Trophoblast cell (in vitro differentiated cells and primary cell): ENCODE measurements at places on chromosomes 12 and 14.

- no peak overlapping the region for H3K4me3 ChIP-seq
- H3K27me3 ChIP-seq: no peaks in the 10 kb centered on the region
- DNase-seq: no peak
- H3K27ac ChIP-seq: no peak overlapping the region
- peaks cover 2% of the 10 kb centered on the region for H3K36me3 ChIP-seq
These were observed 11.1 kb downstream of the AQP6 start for GRCh38 chr12:49983892-49984291.

- no peaks in the 10 kb centered on the region for H3K36me3 ChIP-seq
- H3K27me3 ChIP-seq: no peaks in the 10 kb centered on the region
- no peak overlapping the region for H3K4me3 ChIP-seq
- peaks cover 4% of the 10 kb centered on the region for H3K4me1 ChIP-seq
- DNase-seq: no peak
These were observed 29.6 kb upstream of the YAF2 start for GRCh38 chr12:42267413-42268190.

DNA sequence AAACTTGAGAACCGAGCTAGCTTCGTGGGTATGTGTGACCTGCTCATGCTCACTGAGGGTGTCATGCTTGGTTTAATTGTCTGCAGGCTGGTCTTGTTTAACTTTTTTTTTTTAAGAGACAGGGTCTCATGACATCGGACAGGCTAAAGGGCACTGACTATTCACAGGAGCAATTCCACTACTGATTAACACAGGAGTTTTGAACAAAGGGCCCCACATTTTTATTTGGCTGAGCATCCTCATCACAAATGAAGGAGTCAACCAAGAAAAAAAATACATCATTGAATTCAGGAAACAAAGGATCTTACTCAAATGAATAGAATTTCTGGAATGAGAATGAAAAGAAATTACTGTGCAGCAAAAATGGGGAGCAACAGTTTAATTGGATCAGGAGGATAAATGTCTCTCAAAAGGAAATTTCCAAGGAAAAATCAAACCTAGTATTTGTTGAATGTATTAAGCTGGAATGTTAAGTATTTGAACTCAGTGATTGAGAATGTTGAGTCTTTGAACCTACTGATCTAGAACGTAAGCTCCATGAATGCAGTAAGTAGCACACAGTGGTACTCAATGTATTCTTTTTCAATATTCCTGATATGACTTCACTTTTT is 20.8 kb upstream of the PYROXD1 start:
- DNase-seq: no peak
- H3K27me3 ChIP-seq: no peaks in the 10 kb centered on the region
- H3K27ac ChIP-seq: no peak overlapping the region

DNA sequence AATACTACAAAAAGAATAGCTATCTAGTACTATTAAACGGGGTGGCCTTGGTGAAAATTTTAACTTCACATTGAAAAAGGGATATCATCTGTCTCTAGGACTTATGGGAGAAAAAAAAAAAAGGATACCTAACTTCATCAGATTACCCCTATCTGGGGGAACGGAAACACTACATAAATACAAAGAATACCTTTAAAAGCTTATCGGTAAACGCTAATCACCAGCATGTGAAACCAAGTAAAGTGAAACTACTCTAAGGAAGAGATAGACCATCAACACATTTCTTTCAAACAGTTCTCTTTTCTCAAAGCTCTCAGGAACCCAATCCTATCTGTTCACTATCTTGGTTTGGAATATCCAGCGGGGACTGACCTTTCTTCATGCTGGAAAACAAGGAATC is 3.5 kb downstream of the KICS2 start:
- no peak overlapping the region for H3K27ac ChIP-seq
- no peaks in the 10 kb centered on the region for H3K27me3 ChIP-seq
- no peak overlapping the region for H3K4me3 ChIP-seq
- DNase-seq: no peak
